ENCODE measurements at places on chromosomes 2 and 18. TPM values are rescaled to one million over a fixed set of nuclear protein-coding genes. Genes with fewer than 3 reads are reported as not detected.

The KCNS3 gene
- total RNA-seq, result 0.41 TPM

- no peak for DNase-seq
- peaks cover 9% of the 10 kb centered on the region for H3K36me3 ChIP-seq
- no peaks in the 10 kb centered on the region for H3K27me3 ChIP-seq
- H3K4me1 ChIP-seq, result peaks cover 8% of the 10 kb centered on the region
These were observed 41.5 kb upstream of the ZNF396 start for GRCh38 chr18:35418610-35419009.

DNA sequence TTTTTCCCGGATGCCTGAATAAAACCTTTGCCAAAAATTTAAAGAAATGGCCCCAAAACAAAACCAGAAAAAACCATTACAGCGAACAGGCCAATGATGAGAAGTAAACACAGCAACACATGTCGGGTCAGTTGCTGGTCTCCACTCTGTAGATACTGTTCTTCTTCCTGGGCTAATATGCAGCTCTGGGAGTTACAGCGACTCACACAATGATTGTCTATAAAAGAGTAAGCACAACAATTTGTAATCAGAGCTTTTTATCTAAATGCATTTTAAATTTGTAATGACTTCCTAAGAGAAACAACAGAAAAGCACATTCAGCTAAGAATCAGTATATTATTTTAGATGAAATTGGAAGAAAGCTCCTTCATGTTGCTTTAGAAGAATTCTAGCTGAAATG is 40.3 kb downstream of the GPR155 start:
- peaks cover 30% of the 10 kb centered on the region for H3K4me1 ChIP-seq
- H3K27ac ChIP-seq, result no peak overlapping the region
- no peak for DNase-seq

GRCh38 chr2:27958711-27959378 is 68.3 kb downstream of the BABAM2 start:
- no peak overlapping the region for H3K4me3 ChIP-seq
- no peaks in the 10 kb centered on the region for H3K36me3 ChIP-seq
- peaks cover 63% of the 10 kb centered on the region for H3K4me1 ChIP-seq
- H3K27me3 ChIP-seq, result no peaks in the 10 kb centered on the region

DNA sequence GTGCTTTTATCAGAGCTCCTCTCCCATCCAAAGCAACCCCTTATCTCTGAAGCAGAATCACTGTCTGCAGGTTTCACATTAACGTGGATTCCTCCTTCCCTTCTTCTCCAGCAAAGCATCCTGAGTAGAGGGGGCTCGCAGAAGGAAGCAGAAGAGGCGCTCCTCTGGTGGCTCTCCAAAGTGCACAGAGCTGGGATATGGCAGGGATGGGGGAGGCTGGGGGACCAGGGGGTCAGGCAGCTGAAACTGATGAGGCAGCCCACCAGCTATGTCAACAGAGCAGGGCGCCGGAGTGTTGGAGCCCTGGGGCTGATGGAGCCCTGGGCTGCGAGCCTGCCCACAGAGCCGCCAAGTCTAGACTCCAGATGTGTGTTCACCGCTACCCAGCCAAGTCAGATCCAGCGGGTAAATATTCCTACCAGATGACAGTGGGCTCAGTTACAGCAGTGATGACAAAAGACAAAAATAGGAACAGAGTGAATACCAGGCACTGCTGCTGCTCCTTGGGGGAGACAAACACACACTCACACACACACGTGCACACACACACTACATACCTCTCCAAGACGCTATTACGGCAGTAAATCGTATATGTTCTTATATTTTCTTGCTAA is 678.3 kb upstream of the ID2 start:
- H3K27ac ChIP-seq, result peak overlapping the region; percentile 82
- no peaks in the 10 kb centered on the region for H3K36me3 ChIP-seq
- no peak for DNase-seq
- H3K4me1 ChIP-seq, result peaks cover 28% of the 10 kb centered on the region
- H3K27me3 ChIP-seq, result no peaks in the 10 kb centered on the region
